Mammary microvascular endothelial cell (primary cell): ENCODE measurements at places on chromosomes 2 and 18. TPM values are rescaled to one million over a fixed set of nuclear protein-coding genes. Genes with fewer than 3 reads are reported as not detected.

PCARE gene
- total RNA-seq, result not detected in 2 replicates

SLC38A11 gene
- not detected in 2 replicates for total RNA-seq

DTNB gene
- total RNA-seq, result 4.2 and 5.3 TPM in 2 replicates

ALPI gene
- total RNA-seq, result not detected in 2 replicates

RPRM gene
- not detected in 2 replicates for total RNA-seq

TUBA3D gene
- total RNA-seq, result not detected in 2 replicates

FOXI3 gene
- total RNA-seq, result not detected in 2 replicates

TNS1 gene
- total RNA-seq, result 29.8 and 34.9 TPM in 2 replicates
